ENCODE measurements at places on chromosomes 16 and 17. TPM values are rescaled to one million over a fixed set of nuclear protein-coding genes. Genes with fewer than 3 reads are reported as not detected.

PERCC1 gene
- total RNA-seq: 0.61 TPM

MYH13 gene
- total RNA-seq: not detected

ARHGAP23 gene
- 69.7 TPM for total RNA-seq

DYNLL2 gene
- 87.4 TPM for total RNA-seq

NEK8 gene
- total RNA-seq: 0.47 TPM

CRAMP1 gene
- 9.5 TPM for total RNA-seq

DNA sequence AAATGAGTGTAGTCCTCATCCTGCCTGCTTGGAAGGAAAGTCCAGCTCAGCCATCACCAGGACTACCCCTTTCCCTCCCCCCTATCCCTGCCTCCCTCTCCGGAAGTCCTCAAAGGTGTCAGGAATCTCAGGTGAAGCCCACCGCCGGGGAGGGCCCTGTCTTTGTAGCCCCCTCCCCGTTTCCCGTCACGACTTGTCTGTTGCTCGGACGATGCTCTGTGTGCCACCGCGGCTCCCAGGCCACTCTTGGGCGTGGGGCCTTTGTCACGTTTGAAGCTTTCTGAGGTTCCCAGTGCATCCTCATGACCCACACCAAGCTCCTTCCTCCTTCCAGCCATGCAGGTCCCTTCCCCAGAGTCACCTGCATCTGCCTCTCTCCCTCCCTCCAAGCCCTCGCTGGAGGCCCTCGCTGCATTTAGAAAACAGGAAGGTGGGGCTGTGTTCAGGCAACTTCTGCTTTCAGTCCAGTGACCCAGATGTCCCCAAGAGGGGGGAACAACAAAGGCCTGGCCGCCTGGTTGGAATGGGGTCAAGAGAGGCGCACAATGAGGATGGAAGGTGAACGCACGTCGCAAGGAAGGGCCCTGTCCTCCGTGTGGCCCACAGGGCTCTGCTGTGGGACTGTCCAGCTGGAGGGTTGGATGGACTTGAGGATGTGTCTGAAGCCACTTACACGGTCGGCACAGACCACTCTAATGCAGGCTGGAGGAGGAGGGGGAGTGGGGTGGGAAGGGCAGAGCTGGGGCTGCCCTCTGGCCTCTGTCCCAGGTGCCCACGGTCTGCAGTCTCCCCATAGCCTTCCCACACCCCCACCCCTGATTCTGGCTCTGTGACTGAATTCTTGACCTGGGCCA is 59.9 kb downstream of the OR1D5 start:
- peak; percentile 43 for DNase-seq

- DNase-seq: no peak
These were observed 573 bp upstream of the GNAO1 start for GRCh38 chr16:56190677-56191155.

- DNase-seq: no peak
These were observed 67.6 kb downstream of the CDH13 start for GRCh38 chr16:82694239-82694874.

DNA sequence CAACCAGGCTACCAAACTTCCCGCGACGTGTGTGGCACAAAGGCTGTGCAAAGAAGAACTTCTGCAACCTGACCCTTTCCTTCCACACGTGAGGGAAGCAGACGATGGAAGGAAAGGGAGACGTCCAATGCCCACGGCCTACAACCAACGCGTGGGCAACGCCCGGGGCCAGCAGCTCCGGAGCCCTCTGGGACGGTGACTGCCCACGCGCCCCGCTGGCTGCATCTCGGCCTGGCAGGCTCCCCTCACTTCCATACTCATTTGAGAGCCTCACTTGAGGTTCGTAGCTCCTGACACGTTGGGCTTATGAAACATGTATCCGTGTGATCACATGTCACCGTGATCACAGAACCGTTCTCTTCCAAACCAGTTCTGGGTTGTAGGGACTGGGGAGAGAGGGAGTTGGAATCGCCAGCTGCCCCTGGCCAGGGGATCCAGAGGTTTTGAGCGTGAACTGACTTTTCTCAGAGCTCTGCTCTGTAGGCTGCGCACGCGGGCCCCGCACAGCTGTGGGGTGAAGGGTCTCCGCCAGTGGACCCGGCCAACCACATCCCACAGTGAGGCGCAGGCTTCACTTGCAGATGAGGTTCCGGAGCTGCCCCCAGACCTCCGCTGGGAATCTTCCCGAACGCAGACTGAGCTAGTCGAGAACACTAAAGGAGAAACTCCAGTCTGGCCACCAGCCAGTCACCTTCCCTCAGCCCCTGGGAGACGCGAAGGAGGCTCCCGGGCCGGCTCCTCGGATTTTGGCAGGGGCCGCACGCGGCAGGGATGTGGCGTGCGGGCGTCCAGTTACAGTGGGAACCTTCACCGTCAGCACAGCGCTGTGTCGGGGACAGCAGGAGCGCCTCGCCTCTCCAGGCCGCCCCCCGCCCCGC is 1.0 kb downstream of the LMF1 start:
- peak; percentile 44 for DNase-seq

DNA sequence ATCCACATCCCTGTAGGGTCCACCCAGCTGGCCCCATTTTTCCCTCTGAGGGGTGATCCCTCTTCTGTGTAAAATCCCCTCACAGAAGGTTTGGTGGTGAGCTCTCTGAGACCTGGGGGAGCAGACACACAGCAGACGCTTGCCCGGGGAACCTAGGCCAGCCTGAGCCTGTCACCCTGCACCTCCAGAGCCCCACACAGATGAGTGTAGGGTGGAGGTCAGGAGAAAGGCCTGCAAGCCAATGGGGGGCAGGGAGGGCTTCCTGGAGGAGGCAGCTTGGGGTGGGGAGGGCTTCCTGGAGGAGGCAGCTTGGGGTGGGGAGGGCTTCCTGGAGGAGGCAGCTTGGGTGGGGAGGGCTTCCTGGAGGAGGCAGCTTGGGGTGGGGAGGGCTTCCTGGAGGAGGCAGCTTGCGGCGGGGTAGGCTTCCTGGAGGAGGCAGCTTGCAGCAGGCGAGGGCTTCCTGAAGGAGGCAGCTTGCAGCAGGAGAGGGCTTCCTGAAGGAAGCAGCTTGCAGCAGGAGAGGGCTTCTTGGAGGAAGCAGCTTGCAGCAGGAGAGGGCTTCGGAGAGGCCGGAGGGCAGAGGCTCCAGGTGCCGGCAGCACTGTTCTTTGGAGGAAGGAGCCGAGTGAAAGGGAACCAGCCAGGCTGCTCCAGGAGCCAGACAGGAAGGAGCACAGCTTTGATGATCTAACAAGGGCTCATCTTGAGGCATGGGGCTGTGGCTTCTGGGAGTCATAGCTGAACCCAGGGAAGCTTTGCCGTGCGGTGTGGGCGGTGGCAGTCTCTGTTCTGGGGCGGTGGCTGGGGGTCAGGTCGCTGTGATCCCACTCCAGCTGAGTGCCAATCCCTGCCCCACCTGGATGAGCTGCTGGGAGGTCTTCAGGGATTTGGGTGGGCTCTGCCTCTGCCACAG is 83.7 kb upstream of the ZNF469 start:
- no peak for DNase-seq
